ENCODE measurements at places on chromosomes 1 and 21.
A peak's percentile ranks its signal among the peaks of the same experiment; 100 is the strongest.

DNA sequence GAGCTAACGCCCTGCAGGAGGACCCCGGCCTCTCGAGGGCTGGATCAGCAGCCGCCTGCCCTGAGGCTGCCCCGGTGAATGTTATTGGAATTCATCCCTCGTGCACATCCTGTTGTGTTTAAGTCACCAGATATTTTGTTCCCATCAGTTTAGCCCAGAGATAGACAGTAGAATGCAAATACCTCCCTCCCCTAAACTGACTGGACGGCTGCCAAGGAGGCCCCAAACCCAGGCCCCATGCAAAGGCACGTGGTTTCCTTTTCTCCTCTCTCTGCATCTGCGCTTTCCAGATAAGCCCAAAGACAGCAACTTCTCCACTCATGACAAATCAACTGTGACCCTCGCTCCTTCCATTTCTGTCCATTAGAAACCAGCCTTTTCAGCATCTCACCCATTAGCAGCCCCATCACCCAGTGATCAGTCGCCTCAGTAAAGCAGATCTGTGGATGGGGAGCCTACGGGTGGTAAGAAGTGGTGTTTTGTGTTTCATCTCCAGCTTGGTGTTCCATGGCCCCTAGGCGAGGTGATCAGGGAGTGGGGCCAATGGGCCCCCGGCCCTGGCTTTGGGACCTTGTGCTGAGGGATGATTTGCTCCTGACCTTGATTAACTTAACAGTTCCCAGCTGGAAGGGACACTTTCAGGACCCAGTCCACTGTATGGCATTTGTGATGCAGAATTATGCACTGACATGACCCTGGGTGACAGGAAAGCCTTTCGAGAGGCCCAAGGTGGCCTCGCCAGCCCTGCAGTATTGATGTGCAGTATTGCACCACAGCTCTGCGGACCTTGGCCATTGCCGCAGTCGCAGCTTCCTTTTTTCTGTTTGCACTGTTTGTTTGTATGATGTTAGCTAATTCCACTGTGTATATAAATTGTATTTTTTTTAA is 5.2 kb downstream of the NPPA start:
- DNase-seq = no peak

- peak; percentile 93 for DNase-seq
Measured at GRCh38 chr1:204162494-204163074, 3.6 kb downstream of the REN start.

GRCh38 chr1:13623021-13623637 is 39.5 kb downstream of the PDPN start:
- no peak for DNase-seq

DNA sequence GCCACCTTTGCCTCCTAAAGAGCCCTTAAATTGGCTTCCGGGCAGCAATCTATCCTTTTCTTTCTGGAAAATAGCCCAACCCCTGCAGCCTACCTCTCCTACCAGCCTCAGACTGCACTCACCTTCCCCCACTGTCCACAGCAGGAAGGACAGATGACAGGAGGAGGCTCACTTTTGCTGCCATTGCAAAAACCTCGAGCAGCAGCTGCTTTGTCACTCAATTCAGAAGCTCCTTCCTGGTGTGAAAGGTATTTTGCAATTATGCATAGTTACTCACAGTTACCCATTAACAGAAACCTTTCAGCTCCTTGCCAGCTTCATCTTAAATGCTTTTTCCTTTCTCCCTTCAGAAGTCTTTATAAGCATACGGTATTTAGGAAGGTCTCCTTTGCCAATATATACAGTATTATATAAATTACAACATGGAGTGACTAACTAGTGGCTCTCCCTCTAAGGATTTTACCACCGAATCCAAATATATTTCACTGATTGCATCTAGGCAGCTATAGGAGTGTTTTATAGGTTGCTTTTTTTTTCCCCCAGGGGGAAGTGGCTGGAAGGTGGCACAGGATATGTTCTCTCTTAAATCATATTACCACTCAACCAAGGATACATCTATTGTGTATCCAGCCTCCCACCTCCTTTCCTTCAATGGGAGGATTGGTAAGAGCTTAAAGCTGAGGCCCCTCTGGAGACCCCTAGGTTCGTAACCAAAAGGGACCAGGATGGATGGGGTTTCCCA is 142.1 kb upstream of the IPO9 start:
- DNase-seq = no peak

DNA sequence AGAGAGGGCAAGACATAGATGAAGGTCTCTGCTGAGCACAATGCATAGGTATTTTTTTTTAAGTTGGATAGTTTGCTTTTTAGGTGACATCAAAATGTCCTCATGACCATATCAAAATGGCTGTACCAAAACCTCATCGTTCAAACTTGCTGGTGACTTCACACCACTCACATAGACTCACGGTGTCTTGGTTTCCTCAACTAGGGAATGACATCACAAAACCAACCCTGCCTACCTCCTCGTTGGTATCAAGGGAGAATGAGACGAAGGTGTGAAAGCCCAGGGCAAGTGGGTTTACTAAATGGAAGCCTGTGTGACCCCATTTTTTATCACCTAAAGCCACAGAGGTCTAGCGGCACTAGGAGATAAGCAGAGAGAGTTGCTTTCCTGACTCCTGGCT is 1.6 kb downstream of the PIGR start:
- DNase-seq = no peak

DNA sequence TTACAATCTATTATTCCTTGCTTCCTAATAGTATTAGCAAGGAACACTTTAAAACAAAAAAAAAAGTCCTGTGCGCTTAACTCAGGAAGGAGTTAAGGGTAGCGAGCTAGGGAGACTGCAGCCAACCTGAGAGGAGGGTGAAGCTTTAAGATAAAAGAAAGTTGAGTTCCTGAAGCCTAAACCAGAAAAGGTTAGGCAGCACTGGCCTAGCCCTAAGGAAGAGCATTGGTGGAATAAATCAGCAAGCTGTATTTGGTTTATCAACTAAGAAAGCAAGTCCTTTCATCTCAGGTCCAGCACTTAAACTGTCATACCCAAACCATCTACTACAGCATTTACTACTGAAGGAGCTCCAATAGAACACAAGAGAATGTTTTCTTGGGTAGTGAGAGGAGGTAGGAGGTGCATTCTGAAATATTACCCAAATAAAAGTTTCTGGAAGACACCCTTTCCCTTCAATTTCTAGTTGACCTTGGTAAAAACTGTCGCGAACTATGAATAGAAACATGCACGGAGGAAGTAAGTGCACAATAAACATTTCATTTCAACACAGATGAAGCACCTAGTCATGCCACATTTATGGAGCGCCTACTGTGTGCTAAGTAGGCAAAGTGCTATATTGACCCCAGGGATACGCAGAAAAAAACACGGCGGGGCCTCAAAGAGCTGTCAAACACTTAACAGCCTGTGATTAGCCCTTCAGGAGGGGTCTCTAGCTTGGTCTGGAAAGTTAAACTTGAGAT is 1.3 kb downstream of the GLRX2 start:
- DNase-seq = no peak

DNA sequence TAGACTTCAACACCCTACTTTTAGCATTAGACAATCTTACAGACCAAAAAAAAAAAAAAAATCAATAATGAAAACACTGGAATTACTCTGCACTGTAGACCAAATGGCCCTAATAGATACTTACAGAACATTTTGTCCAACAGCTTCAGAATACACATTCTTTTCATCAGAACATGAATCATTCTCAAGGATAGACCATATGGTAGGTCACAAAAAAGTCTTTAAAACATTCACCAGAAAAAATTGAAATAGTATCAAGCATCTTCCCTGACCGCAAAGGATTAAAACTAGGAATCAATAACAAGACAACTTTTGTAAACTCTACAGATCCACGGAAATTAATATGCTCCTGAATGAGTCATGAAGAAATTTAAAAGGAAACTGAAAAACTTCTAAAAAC is 22.5 kb downstream of the ZNF670 start:
- no peak for DNase-seq

- DNase-seq = no peak
Measured at GRCh38 chr1:185566995-185567394, 167.2 kb upstream of the HMCN1 start.

DNA sequence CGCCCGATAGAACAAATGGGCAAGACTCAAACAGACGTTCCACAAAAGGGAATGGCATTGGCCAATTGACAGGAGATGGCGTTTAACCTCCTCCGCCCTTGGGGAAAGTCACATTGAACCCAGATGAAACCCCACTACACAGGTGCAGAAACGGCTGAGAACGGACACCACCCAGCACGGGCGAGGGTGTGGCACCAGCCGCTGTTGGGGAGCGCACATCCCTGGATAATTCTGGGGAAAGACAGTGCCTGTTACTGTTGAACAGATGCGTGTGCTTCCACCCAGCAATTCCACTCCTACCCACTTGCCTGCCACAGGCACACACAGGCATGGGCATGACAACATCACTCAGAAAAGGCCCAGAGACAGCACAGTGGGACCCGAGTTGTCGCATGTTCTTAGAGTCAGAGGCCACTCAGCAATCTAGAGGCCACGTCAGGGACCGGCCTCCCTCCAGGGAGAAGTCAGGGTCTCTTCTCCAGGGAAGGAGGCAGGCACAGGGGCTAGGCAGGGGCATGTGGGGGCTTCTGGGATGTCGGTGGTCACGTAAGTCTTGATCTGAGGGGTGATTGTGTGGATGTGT is 15.2 kb downstream of the PRXL2B start:
- no peak for DNase-seq

DNA sequence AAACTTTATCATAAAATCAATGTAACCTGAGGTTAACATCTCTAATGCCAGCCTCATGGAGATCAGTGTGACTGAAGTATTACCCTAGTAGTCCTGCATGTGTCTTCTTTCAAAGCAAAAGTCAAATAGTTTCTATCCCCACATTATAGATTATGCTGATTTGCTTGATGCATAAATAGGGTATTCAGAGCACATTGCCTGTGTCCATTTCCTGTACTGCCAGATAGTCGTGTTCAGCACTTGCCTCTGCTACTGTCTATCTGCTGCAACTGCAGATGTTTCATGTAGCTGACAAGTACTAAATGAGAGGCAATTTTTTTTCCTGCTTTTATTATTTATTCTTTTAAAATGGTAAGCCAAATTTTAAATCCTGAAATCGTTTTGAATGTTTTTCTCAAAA is 348.7 kb downstream of the CHRM3 start:
- DNase-seq = no peak

GRCh38 chr1:198174297-198174696 is 17.5 kb downstream of the NEK7 start:
- no peak for DNase-seq

- no peak for DNase-seq
Measured at GRCh38 chr21:17351766-17352165, 161.1 kb upstream of the CXADR start.

DNA sequence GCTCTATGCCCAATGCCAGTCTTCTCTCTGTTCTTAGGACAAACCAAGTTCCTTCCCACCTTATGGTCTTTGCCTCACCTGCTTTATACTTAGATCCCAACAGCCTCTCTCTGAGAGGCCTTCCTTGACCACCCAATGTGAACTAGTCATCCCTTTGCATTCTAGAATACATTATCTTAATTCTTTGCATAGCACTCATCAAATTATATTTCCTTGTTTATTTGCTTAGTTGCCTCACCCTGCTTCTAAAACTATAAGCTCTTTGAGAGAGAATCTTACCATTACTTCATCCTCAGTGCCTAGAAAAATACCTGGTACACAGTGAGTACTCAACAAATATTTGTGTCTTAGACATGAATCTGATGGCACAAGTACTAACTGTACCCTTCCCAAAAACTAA is 8.0 kb downstream of the PIGP start:
- no peak for DNase-seq

- DNase-seq = peak; percentile 85
Measured at GRCh38 chr1:155070721-155071569, 7.4 kb downstream of the EFNA4 start.

DNA sequence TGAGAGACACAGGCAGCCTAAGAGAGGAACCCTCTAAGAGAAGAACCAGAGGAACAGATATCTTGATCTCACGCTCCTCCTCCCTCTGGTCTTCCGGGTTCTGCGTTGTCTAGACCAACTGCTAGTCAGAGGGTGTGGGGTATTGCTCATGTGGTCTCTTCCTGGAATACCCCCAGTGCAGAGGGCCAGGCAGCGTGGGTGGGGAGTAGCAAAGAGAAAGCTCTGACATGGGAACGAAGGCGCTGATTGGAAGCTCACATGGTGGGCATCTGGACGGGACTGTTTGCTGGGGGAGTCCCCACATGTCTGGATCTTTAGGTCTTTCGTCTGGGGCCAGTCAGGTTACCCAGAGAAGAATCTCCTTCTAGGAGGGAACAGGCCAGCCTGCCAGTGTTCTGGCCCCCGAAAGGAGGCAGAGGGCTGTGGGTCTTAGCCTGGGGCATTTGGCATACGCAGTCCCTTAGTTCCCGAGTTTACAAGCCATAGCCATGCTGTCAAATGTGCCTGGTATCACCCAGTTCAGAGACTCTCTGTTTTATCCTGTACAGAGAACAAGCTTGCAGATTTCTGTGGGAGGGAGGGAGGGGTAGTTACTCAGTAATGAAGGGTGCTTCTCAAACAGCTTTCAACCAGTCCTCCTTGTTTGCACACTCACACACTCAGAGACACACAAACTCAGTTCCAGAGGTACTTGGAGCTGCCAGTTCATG is 18.3 kb upstream of the IL6R start:
- DNase-seq = peak; percentile 88

- DNase-seq = no peak
Measured at GRCh38 chr1:18883079-18883478, 19.3 kb downstream of the ALDH4A1 start.

DNA sequence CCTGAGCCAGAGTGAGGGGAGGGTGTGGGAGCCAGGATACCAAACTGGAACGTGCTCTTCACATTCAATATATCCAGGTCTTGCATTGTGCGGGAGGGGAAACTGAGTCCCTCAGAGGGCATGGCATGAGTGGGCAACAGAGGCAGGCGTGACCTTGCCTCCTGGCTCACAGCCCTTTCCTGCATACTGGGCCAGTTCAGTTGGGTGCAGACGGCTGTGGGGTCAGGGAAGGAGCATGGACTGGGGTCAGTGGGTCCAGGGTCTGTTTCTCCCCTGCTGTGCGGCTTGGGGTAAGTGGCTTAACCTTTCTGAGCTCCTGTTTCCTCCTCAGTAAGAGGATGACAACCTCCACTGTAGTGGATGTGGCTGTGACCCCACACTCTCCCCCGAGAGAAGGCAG is 16.6 kb downstream of the SERINC2 start:
- no peak for DNase-seq

GRCh38 chr1:212267460-212267859 is 17.8 kb upstream of the PPP2R5A start:
- DNase-seq = no peak

- DNase-seq = no peak
Measured at GRCh38 chr1:245688536-245689453, 534.0 kb downstream of the KIF26B start.

DNA sequence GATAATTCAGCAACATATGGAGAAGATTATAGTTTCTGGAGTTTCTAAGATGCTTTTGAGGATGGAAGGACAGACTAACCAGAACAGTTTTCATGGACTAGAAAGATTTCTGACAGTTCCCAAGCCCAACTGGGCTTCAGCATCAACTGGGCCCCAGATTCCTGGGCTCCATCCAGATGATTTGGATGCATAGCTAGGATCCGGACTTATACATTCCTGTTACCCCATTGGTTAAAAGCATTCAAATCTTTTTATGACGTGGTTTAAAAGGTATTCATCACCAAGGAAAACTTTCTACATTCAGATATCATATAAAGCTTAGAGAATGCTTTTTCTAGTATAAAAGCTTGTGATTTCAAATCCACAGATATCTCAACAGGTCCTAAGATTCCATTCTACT is 29.7 kb downstream of the TSHB start:
- no peak for DNase-seq
